ENCODE measurements at places on chromosomes 2 and 18.

GRCh38 chr18:46565256-46565655 lies 91.8 kb downstream of the LOXHD1 start:
- no peak for DNase-seq

GRCh38 chr18:9156604-9157249 lies 20.1 kb downstream of the ANKRD12 start:
- no peak for DNase-seq

DNA sequence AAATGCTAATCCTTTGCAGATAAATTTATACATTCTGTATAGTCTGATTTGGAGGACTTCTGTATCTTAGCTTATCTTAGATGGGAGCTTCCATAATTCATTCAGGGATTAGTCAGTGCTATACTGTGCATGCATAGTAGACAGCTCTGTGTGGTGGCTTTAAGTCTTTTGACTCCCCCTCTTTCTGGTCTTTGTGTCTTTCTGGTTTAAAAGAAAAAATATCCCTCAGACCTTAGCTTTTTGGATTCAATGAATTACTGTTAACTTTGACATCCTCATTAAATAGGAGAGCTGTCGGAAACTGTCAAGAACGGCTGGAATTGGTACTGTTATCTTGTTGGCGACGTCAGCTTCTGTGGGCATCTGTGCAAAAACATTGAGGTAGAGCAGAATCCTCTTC lies 130.4 kb downstream of the SPTBN1 start:
- no peak for DNase-seq

- DNase-seq, result no peak
Observed at GRCh38 chr2:207473049-207473930, 56.5 kb upstream of the CREB1 start.

- no peak for DNase-seq
Observed at GRCh38 chr2:42116195-42117181, 52.7 kb upstream of the EML4 start.

DNA sequence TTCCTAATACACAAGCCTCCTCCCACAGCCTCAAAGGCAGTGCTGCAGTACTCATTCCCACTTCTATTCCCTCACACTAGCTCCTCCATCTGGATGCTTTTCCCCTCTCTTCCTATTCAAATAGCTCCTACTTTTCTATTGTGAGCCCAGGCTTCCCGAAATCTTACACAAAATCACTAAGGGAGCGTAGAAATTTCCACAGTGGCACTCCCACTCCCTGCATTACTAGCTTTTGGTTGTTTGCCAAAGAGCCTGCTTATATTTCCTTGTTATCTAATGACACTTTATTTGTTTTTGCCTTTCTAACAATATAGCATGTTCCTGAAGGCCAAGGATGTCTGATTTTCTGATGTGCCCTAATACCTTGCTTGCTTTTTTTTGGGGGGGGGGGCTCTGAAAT lies 10.9 kb downstream of the EPAS1 start:
- DNase-seq, result no peak

- DNase-seq, result no peak
Observed at GRCh38 chr2:237171396-237171795, 85.7 kb downstream of the COPS8 start.

DNA sequence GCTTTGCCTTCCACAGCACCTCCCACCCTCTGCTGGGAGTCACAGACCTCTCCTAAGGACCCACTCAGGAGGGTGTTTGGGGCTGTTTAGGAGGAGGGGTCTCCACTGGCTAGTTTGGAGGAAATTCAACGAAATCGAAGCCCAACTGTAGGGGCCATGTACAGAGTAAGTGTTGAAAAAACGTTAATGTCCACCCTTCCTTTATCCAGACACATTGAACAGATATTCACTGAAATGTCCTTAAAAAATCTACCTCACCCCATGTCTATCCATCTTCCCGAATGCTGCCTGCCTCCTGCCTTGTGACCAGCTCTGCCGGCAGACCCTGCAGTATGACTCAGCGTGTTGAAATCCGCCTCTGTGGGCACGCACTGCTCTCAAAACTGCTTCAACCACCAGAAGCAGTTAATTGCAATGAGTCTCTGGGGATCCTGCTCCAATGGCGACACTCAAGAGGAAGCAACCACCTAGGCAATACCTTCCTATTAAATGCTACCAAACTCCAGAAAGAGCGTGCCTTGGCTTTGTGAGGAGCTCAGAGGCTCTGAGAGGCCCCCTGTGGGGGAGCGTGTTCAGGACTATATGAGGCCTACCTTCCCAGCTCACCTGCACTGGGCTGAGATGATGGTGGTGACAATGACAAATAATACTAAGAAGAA lies 61.4 kb upstream of the RTN4 start:
- no peak for DNase-seq

DNA sequence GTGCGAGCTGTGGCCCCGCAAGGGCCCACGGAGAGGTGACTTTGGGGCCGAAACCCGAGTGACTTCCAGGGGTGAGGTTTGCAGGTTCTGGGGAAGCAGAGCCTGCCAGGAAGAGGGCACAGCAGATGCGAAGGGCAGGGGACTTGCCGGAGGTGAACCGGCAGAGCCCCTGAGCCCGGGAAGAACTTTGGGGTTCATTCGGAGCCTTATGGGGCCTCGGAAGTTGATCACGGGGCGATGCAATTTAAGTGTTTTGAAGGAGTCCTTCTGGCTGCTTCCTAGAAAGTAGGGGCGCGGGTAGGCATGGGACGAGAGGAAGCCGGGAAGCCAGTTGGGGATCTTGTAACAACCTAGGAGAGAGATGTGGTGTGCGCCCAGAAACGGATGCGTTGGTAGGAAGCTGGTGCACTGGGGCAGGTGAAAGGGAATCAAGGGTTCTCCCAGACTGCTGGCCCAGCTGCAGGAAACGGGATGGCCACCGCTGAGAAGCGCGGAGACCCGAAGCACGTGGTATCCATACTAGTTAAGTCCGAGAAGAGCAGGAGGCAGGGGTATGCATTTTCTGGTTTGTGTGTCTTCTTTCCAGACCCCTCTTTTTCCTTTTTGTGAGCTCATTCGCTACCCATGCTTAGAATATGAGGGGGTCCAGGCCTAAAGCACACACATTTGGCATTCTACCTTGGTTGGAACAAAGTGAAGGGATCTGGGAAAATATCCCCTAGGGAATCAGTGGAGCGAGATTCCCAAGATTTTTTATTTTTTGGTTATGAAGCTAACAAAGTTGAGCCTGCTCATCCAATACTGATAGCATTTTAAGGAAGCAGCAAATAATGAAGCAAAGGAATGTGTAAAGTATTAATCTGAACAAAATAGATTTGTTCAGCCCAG lies 758 bp downstream of the SCLY start:
- DNase-seq, result peak; percentile 69

DNA sequence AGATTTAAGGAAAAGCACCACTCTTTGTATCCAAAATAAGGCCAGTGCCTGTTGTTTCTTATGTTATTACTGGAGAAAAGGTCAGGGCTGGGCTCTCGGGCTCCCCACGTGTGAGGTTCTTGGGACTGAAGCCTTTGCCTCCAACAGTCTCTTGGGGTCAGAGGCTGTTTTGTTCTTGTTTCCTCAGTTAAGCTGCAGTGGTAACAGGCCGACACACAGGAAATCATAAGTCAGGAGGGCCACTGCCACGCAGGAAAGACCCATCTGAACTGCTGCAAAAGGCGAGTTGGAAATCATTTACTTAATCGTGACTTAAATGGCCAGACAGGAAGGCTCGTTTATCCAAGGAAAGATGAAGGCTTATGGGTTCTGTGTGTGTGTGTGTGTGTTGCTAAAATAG lies 30.3 kb upstream of the IL37 start:
- no peak for DNase-seq

GRCh38 chr2:213703406-213704098 lies 419.3 kb downstream of the SPAG16 start:
- no peak for DNase-seq

GRCh38 chr2:191247381-191248057 lies 2.3 kb downstream of the MYO1B start:
- no peak for DNase-seq

DNA sequence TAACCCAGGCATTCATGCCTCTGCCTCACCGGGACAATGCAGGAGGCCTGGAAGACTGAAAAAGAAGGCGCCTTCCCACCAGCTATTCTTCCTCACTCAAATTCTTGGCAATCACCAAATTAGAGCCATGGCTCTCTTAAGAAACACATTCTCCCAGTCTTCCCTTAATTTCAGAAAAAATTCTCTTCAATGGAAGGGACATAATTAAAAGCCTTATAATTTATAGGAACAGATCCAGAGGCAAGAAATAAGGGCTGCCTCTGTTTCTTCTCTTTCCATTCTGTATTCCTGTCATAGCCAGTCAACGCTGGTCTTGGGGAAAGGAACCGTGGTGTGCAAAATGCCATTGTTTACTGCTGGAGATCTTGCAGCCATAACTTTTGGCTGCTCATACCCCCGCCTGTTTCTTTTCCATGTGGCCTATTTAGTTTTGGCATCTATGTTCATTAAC lies 32.8 kb downstream of the DTNA start:
- DNase-seq, result no peak

DNA sequence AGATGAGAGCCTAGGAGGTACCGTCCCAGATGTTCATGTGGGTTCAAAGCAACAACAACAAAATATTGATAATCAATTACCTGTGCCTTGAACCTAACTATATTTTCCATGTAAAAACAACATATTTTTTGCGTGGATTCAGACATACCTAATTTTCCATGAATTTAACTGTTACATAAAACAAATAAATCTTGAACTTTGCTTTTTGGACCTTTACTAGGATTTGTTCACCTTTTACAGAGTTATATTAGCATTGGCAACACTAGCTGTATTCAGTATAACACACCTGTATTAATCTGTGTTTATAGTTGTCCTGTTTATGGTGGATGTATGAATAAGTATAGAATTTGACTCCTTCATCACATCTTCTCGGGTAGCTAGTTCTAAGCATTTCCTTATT lies 115.8 kb upstream of the STON1 start:
- no peak for DNase-seq

- peak; percentile 26 for DNase-seq
Observed at GRCh38 chr18:12449051-12449785, 41.5 kb downstream of the PRELID3A start.

GRCh38 chr2:239343946-239344856 lies 56.6 kb downstream of the HDAC4 start:
- no peak for DNase-seq

GRCh38 chr2:47339745-47340541 lies 63.0 kb upstream of the MSH2 start:
- no peak for DNase-seq

- DNase-seq, result no peak
Observed at GRCh38 chr18:77894060-77894459, 644.4 kb downstream of the GALR1 start.

GRCh38 chr18:34281722-34282121 lies 57.0 kb upstream of the NOL4 start:
- DNase-seq, result no peak

- DNase-seq, result peak; percentile 71
Observed at GRCh38 chr2:7203056-7203467, 285.9 kb downstream of the RNF144A start.

- DNase-seq, result no peak
Observed at GRCh38 chr2:147125145-147125544, 719.7 kb upstream of the ACVR2A start.

DNA sequence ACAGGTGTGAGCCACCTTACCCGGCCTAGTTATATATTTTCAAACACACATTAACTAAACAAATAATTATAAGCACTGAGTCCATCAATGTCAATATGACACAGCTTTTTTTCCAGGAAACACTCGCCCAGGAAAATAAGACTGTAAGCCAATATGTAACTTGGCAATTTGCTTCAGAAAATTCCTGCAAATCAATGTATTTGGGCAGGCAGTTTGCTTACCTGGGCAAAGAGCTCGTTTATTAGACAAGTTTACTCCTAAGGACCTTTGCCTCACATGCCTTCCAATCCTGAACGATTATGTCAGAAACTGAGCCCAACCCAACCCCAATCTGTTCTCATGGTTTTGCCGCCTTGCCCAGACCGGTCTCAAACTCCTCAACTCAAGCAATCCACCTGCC lies 34.7 kb upstream of the NDUFV2 start:
- DNase-seq, result no peak

- DNase-seq, result no peak
Observed at GRCh38 chr2:240615396-240615795, 9.9 kb upstream of the GPR35 start.

DNA sequence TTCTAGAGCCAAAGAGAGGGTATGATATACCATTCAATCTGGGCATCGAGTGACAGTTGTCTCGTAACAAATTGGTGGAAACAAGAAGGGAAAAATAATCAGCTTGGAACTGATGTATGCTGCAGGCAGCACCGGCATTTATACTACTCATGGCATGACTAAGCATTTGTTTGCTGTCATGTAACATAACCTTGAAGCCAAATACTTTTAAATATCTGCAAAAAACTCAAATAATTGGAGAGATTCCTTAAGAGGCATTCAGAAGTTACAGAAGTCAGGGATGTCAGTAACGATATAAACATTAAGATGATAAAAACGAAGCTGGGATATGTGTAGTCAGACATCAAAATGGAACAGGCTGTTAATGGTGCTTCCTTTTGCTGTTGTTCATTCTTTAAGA lies 157.3 kb upstream of the MMADHC start:
- no peak for DNase-seq

DNA sequence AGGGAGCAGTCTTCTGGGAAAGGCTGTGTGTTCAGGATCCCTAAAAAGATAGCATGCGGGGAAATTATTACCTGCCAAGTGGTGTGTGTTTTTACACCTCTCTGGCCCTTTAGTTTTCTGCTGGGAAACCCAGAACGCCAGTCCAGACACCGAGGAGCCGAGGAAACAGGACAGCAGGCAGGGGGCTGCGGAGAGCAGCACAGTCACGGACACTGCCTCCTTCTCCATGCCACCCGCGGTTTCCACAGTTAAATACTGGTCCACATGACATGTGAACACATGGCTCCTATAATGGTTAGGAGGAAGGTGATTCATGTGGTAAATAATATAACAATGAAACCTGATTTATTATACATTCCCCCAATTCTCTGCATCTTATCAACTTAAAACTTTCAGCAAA lies 20.4 kb downstream of the CNOT11 start:
- no peak for DNase-seq

DNA sequence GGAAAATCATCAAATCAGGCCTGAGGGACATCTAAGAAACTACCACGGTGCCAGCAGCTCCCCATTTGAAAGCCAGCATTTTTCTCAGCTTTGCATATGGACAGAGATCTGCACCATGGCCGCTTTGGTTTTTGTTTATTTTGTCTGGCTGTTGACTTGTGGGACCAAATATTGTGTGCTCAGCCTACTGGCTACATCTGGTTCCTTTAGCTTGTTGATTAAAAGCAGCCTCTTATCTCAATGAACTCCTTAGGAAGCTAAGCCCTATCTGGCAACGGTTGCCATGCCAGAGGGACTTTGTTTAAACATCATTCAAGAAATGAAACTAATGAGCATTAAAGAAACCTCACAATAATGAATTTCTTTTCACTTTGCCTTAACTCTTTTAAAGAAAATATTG lies 32.4 kb upstream of the CCDC150 start:
- DNase-seq, result no peak

DNA sequence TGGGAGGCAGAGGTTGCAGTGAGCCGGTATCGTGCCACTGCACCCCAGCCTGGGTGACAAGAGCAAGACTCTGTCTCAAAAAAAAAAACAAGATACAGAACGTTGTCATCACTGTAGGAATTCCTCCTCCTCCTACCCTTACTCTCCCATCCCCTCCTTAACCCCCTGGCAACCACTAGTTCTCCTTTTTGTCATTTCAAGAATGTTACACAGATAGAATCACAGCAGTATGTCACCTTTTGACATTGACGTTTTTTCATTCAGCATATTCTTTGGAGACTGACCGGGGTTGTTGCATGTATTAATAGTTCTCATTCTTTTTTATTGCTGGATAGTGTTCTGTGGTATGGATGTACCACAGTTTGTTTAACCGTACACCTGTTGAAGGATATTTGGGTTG lies 32.4 kb downstream of the TTLL4 start:
- DNase-seq, result no peak

GRCh38 chr2:178143481-178143880 lies 31.2 kb downstream of the RBM45 start:
- no peak for DNase-seq
